ENCODE measurements at places on chromosomes 16 and 17.

GRCh38 chr17:1643293-1643998, 2.1 kb downstream of the SCARF1 start:
- DNase-seq: no peak

GRCh38 chr17:45332989-45333701, 16.3 kb upstream of the MAP3K14 start:
- no peak for DNase-seq

GRCh38 chr17:32127158-32127897, 15.0 kb upstream of the RHOT1 start:
- no peak for DNase-seq

GRCh38 chr16:76796416-76796815, 394.6 kb upstream of the MON1B start:
- no peak for DNase-seq

GRCh38 chr17:79400989-79401703, 209.7 kb downstream of the RBFOX3 start:
- no peak for DNase-seq

GRCh38 chr17:33972763-33973162, 282.3 kb upstream of the CCL2 start:
- no peak for DNase-seq

- DNase-seq: no peak
These were observed 284.6 kb upstream of the CDH5 start for GRCh38 chr16:66081775-66082366.

DNA sequence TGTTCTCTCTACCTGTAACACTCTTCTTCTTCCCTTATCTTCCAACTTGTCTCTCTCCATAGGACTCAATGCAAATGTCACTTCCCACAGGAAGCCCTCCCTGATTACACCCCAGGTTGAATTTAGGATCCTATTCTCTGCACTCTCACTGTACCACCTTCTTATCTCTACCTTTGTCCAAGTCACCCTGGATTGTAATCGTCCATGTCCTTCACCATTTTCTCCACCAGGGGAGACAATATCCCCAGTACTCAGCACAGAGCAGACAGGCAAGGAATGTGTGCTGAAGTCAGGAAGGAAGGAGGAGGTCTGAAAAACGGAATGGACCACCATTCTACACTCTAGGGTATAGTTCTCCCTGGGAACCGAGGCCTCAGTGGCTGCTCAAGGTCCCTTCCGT, 14.2 kb downstream of the C16orf82 start:
- DNase-seq: no peak

- no peak for DNase-seq
These were observed 1.6 kb downstream of the IL21R start for GRCh38 chr16:27403601-27403992.

- DNase-seq: no peak
These were observed 4.4 kb upstream of the UNK start for GRCh38 chr17:75779987-75780889.

GRCh38 chr17:17947966-17948365, 24.2 kb downstream of the TOM1L2 start:
- no peak for DNase-seq

DNA sequence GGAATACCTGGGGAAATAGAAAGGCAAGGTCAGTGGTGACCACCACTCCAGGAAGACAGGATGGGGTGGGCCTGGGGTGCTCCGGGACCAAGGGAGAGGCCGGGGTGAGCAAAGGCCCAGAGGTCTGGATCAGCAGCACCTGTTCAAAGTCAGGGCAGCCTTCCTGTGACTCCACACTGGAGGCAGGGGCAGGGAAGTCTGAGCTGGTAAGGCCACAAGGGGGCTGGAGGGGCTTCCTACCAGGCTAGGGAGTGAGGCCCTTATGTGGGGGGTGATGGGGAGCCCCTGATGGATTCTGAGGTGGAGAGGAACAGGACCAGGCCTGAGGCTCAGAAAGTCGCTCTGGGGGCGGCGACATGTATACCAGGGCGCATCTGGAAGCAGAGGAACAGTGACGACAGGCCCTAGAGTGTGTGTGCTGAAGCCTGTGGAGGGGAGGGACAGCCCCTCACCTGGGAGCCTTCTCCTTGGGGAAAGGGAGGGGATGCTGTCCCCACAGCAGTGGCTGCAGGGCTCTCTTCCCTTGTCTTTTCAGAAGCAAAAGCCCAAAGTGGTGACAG, 3.7 kb downstream of the C16orf78 start:
- DNase-seq: no peak

- no peak for DNase-seq
These were observed 30.1 kb downstream of the CIITA start for GRCh38 chr16:10906914-10907756.

DNA sequence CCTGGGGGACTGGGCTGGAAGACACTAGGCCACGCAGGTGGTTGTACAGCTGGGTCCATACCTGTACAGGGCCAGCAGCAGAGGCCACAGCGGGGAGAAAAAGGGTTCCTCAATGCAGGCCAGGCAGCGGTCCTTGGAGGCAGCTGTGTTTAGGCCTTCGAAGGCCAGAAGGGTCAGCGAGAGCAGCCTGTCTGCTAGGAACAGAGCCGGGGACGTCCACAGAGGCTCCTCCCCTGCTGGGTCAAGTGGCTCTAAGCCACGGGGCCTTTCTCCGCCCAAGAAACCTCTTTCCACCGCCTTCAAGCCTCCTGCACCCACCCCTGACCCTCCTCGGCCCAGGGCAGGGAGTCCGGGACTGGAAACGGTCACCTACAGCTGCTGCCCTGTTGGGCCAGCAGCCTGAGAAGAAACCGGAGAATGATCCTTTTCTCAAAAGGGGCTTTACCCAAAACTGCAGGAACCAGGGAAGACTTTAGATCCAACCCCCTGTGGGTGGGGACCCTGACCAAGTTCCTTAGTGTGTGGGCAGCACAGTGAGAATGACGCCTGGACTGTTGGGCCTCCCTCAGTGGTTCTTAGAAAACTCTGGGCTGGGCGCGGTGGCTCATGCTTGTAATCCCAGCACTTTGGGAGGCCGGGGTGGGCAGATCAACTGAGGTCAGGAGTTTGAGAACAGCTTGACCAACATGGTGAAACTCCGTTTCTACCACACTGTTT, 8.4 kb upstream of the SPATA2L start:
- DNase-seq: no peak

DNA sequence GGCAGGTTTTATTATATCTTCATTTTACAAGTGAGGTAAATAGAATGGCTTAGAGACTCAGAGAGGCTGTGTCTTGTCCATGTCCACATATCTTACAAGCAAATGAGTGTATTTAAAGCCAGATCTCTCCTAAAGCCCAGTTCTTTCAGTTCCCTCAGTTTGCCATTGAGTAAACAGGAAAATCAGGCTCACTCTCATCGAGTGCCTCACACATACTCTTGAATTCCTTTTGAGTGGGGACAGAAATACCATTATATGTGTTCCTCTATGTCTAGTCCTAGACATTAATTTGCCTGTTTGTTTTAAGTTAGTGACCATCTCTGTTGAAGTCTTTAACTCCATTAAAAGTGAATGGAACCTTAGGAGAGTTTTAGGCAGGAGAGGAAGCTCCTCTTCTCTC, 40.1 kb downstream of the BPTF start:
- DNase-seq: no peak

DNA sequence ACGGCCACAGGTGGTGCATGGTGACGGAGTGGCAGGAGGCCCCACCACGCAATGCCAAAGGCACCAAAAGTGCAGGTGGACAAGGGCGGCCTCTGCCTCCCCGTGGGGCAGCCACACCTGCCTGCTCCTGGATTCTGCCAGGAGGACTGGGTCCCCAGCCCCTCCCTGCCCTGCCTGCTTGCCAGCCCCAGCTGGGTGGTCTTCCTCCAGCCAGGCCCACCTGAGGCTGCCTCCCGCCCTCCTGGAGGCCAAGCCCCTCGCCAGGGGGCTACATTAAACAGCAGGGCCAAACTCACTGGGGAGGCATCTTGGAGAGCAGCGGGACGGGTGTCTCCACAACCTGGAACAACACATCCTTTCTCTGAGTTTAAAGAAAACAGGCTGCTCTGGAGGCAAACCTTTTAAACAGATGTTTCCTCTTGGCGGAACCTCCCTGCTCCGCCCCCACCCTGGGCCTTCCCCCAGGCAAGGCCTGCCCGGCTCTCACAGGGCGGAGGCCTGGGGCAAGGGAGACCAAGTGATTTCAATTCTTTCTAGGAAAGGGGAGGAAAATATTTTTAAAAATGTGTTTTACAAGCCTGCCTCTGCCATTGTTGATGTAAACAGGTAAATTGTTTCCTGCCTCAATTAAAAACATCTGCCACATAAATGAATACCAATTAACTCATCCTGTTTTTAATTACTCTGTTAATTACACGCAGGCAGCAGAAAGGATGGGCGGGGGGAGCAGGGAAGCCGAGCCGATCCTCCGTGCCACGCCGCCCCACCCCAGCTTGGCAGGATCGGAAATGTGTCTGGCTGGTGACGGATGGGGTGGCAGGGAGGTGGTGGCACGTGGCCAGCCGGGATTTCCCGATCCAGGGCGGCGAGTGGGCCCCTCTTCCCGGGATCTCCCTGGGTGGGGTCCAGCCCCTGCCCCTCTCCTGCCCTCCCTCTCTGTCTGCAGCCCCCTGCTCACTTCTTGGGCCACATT, 54.4 kb upstream of the PABPN1L start:
- DNase-seq: no peak

- DNase-seq: no peak
These were observed 44.0 kb downstream of the NLK start for GRCh38 chr17:28086519-28086918.

DNA sequence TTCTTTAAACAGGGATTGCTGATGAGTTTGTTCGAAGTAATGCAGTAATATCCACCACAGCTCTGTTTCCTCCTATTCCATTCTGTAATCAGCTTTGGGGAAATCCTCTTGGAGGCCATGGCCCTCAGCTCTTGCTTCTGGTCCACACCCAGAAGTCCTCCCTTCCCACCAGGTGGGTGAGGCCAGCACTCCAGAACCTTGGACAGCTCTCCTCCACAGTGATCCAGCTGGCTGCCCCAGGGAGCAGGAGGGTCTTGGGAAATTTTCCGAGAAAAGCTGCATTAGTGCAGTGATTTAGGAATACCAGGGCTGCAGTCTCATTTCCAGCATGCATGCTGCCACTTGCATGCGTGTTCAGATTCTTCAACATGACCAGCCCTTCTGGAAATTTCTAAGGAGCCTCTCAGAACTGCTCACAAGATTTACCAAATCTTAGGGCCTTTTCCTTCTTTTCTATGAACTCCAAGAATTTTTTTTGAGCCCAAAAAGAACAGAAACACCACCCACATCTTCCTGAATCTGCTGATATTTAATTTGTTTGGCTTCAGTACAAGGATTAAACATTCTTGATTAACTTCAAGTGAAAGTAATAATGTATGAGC, 4.2 kb downstream of the SMPD3 start:
- DNase-seq: no peak

- no peak for DNase-seq
These were observed 63.3 kb downstream of the PECAM1 start for GRCh38 chr17:64327201-64327930.

- no peak for DNase-seq
These were observed 43.3 kb downstream of the HAPSTR1 start for GRCh38 chr16:9134739-9135138.

DNA sequence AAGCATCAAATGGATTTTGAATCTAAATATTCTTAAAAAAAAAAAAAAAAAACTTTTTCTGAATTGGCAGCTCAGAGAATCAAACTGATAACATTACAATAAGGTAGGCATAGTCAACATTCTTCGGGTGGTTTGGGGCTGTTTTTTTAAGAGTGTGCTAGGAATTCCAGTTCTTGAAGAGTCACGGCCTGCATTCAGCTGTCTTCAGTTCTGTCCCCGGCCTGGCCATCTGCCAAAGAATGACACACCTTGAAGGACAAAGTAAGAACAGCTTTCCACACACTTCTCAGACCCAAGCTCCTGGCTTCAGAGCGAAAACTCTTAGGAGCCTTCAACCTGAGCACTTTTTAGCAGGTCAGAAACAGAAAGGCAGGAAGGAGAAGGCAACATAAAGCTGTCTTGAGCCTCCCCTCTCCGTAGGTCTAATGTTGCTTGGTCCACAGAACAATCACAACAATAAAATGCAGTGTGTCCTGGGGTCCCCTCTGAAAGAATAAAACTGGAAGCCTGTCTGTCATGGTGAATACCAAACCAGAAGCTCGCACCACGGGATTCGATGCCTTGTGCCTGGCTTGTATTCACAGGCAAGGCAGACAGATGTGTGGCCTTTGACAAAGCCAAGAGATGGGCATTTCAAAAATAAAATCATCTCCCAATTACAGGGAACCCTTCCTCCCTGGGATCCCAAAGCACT, 524.4 kb upstream of the ZFHX3 start:
- no peak for DNase-seq

DNA sequence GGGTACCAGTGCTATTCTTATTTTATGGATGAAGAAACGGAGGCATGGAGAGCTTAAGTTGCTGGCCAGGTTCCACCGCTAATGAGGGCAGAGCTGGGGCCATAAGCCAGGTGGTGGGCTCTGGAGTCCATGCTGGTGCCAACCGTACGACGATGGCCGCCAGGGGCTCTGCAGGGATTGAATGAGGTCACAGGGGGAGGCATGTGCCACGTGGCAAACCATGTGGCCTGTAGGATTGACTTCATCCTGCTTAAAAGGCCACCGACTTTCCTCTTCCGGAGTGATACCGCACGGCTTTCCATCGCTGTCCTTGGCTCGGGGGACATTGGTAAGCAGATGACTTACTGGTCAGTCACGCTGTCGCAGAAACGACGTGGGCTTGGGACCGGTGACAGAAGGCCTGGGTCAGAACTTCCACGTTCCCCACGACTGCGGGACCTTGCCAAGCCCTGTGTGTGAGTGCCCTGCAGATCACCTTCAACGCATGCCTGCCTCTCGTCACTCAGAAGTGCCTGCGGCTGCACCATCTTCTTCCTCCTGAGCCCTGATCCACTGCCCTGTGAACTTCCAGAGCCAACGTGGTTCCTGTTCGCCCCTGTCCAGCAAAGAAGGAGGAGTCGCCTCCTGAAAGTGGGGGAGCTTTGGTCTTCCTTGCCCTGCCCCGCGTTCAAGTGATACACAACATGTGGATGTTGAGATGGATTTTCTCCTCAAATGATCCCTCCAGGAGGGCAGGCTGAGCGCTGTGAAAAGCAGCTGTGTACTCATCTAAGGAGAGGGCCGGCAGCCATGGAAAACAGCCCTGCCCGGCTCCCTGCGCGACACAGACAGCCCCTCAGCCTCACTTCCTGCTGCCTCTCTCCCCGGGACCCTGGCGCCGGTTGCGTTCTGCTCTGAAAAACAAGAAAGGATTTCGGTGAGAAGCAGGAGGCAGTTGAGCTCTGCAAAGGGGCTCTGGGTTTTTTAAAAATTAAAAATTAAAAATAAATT, 176.7 kb downstream of the C16orf95 start:
- no peak for DNase-seq

GRCh38 chr16:70752426-70752825, 48.5 kb downstream of the VAC14 start:
- no peak for DNase-seq

- no peak for DNase-seq
These were observed 24.9 kb downstream of the MXRA7 start for GRCh38 chr17:76685846-76686245.

GRCh38 chr16:29023279-29024277, 38.7 kb downstream of the LAT start:
- no peak for DNase-seq

- DNase-seq: no peak
These were observed 138.7 kb downstream of the ANKFN1 start for GRCh38 chr17:56292010-56292409.

GRCh38 chr17:77208217-77208808, 67.5 kb downstream of the SEC14L1 start:
- no peak for DNase-seq
